Nucleus accumbens (tissue), 56 donors: ENCODE measurements at places on chromosomes 11 and 22.

DNA sequence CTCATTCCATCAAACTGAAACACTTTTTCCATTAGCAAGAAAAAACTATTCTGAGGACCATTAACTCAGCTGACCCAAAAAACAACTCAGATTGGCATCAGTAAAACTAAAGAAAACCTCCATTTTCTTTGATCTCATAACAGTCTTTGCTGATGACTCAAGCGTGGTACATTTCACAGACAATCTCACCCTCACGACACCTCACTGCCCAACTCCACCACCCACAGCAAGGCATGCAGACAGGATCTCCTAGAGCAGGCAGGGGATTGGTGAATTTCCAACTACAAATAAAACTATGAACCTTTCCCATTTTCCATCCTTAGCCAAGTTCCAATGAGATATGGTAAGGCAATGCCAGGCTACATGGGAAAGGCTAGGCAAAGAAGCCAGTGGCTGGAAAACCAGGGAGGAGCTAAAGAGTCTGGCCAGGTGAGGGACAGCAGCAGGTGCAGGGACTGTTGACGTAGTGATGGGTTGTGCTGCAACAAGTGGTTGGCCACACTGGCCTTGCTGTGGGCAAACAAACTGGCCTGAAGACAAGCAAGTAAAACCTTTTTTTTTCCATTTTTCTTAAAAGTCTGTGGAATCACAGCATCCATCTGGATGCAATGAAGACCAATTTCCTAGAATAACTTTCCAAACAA is 97.2 kb downstream of the SERGEF start:
- no peak for DNase-seq

DNA sequence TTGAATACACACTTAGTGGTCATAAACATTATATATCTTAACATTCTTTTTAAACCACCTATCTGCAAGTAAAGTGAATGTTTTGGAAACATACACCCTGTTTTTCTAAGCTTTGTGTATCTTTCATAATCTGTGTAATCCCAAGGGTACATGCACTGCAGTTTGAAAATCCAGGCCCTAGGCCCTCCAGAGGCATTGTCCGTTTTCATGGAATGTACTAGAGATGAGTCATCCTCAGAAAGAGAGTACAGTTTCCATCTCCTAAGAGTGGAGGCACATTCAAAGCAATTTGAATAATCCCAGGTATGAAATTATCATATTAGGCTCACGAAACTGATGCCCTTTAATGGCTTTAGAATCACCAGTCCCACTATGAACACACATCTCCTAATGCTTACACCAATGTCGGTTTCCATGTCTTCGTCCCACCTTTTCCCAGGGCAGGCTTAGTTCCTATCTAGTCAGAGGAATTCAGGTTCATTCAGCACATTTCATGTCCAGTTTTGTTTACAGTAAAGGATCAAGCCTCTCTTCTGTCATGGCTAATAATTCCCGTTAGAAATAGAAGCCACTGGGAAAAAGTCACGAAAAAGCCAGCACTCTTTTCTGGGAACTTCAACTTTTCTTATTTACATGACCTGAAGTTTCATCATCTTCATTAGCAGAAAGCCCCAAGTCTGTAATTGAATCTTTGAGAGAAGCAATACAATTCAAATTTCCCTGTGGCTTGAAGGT is 39.5 kb upstream of the CD44 start:
- DNase-seq, result no peak

GRCh38 chr11:124717786-124718651 is 21.7 kb upstream of the NRGN start:
- DNase-seq, result no peak

- DNase-seq, result no peak
These were observed 9.2 kb downstream of the TCF20 start for GRCh38 chr22:42261296-42261695.

- no peak for DNase-seq
These were observed 5.9 kb downstream of the TMEM134 start for GRCh38 chr11:67463186-67463585.

DNA sequence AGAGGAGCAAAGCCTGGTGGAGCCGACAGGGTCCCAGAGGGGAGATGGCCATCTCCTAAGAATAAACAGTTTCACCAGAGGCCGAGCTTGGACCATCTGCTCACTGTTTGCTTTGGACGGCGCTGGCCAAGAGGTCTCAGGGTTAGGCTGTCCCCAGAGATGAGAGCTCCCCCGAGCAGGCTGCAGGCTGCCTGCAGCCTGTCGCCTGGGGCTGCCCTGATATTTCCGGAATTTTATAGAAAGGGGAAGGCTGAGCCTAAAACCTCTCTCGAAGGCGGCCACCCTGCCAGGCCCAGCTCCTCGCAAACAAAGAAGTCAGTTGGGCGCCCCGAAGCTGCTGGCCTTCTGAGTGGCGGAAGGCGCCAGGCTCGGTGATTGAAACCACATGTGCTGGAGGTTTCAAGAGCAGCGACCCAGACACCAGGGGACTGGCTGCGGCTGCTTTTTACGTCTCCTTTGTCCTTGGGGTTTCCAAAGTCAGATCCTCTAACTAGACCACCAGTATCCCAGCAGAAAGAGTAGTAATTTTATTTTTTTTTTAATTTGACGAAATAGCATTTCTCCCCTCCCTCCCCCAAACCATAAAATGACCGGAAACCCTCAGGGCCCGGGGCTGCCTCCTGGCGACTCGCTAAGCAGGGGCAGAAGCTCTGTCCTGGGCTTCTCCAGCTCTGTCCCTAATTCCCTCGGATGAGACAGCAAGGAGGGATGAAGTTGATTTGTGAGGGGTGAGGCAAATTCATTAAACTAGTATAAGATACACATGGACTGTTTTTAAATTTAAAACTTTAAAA is 57.4 kb downstream of the CLMP start:
- no peak for DNase-seq

- DNase-seq, result no peak
These were observed 20.2 kb downstream of the GAB2 start for GRCh38 chr11:78397398-78397797.

DNA sequence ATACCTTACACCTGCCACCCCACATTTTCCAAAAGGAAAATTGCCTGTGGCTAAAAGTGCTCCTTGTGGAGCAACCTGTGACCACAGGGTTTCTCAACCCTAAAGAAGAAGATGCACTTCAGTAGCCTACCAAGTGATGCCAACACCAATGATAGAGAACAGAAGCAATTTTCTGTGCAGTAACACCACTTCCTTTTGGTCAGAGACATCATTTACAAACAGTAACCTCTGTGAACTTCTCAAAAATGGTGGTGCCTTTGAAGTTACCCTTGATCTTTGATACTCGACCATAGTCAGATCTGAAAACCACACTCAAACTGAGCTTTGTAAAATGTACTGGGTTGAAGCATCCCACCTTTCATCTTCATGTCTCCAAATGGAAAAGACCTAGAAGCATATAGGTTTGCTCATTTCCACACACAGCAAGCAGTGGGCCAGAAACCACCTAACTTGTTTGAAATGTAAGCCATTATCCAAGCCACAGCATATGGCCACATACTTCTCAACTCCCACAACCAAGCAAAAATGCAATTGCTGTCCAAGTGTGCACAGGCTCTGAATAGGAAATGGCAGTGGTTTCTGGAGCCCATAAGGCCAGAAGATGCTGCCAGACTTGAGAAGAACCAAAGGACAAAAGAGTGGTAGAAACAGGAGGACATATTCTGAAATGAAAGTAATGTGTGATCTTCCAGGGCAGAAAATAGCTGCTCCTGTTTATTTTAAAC is 24.3 kb downstream of the MPPED2 start:
- DNase-seq, result no peak

DNA sequence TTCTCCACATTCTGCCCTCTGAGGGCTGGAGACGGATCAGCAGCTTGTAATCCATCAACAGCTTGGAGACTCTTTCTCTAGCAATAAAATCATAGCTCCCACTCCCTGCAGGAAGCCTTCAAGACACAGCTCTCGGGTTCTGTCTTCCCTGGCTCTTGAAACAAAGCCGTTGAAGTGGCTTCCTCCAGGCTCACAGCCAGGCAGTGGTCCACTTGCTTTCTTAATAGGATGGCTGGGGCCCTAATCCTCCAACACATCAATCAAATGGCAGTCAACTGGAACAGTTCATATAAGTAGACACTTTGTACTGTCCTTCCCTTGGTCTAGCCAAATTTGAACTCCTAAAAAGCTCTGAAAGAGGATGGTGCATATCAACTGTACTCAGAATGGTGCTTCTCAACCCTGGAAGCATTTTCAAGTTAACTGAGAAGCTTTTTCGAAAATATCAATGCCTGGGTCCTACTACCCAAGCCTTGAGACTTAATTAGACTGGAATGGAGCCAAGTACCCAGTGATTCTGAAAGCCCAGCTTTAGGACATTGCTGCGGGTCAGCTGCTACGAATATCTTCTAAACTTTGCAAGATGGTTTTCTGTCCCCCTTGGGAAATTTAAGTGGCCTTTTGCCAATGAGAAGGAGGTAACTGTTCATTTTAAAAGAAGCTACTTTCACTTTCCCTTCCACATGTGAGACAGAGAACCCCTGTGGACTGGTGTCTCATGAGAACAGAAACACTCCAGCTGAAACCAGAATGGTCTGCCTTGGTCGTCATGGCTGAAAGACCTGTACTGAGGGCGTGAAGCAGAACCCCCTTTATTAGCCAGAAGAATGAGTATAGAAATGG is 74.7 kb downstream of the SC5D start:
- DNase-seq, result no peak

DNA sequence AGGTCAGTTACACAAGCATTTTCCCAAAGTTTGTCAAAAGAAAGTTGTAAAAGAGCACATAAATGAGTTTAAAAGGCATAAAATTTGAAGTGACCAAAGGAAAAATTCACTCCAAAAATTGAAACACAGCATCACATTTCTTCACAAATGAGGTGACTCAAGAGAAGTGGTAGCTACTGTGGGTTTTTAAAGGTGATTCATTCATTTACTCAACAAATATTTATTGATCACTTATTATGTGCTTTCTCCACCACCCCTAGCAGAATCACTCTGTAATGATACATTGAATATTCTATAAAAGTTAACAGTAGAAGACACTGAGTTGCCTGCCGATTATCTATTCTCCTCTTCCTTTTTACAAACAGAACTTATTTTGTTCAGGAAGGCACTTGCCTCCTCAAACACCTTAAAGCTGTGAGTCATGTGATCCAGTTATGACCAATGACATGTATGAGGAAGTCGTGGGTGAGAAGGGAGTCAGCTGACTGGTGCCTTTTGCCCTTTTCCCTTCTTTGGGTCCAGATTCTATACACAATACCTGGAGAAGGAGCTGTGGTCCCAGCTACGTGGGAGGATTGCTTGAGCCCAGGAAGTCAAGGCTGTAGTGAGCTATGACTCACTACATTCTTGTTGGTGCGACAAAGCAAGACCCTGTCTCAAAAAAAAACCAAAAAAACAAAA is 67.7 kb upstream of the CLNS1A start:
- DNase-seq, result no peak

DNA sequence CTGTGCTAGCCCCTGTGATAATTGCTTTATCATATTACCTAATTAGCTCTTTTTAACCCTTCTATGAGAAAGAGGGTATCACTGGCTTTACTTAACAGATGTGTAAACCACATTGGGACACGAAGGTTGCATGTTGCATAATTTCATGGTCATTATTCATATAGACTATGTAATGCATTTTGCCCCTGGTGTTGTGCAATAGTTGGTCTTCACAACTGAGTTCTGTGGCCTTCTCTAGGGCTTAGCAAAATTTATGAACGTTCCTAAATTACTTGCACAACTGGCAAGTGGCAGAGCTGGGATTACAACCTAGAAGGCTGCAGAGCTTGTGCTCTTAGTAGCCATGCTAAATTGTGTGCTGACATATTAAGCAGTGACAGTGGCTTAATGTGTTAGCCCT is 34.6 kb upstream of the PDGFD start:
- DNase-seq, result no peak

- DNase-seq, result no peak
These were observed 67.6 kb upstream of the NTM start for GRCh38 chr11:131302836-131303235.

- DNase-seq, result no peak
These were observed 1.2 kb downstream of the MRTFA start for GRCh38 chr22:40635043-40635939.

DNA sequence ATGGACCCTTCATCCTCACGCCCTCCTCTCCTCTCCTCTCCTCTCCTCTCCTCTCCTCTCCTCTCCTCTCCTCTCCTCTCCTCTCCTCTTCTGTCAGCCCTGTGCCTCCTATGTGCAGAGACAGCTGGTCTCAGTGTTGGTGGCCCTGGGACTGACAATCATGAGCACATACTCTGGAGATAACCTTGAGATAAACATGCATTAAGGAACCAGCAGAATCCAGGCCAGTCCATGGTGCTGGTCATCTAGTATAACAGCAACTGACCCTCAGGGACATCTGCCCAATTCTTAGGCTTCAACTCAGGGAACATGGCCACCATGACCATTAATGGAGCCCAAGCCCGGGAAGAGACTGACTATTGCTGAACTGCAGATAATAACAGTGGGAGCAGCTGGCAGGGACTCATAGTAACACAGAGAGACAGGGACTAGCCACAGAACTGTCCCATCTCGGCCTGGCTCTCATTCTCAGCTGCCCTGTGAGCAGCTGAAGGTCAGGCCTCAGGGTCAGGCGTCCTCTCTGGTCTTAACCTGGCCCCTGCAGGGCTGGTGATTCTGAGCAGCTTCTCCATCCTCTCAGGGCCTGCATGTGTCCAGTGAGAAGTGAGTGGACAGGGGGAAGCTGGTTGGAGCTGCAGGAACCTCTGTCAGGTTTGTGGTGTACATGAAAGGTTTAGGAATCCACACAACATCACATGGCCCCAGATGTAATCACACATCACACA is 45.4 kb downstream of the GGTLC2 start:
- DNase-seq, result no peak

GRCh38 chr22:39148727-39149535 is 3.5 kb downstream of the CBX7 start:
- no peak for DNase-seq

DNA sequence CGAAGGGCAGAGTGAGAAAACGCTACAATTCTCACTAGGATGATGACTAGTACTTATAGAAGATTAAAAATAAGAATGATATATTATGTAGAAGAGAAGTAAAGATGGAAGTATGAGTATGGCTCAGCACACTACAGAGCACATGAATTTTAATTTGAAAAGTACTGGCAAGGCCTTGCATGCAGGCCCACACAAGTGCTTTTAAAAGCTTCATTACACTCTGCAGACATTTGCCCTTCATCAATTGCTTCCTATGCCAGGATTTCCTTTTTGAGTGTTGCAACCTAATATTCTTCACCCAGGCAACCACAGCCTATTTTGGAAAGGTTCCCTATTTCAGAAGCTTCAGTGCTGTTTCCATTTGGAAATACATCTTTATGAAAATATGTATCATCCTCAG is 81.1 kb downstream of the LARGE2 start:
- no peak for DNase-seq

DNA sequence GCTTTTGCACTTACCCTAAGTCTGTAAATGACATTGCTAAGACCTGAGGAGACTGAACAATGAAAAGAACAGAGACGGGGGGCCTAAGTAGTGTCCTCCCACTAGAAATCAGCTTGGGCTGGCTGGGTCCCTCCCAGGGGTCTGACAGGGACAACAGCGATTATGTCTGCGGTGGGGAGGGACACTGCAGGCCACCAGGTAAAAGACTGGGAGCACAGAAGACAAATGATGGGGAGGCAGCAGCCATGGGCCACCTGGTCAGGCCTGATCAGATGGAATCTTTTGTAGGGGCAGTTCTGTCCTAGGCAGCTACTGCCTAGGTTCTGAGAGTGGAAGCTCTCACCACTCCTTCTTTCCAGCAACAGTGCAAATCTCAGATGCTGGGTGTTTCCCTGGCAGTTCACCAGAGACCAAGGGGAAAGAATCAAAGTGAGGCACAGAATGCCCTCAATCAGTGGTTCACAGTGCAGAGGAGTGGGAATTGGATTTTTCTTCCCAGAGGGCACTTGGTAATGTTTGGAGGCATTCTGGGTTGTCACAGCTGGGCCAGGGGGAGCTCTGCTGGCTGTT is 59.1 kb upstream of the GNAZ start:
- no peak for DNase-seq

GRCh38 chr22:30754971-30755758 is 60.5 kb downstream of the OSBP2 start:
- no peak for DNase-seq
